ENCODE measurements at places on chromosomes 12 and 14. TPM values are rescaled to one million over a fixed set of nuclear protein-coding genes. Genes with fewer than 3 reads are reported as not detected.

The PTPN6 gene
- total RNA-seq: not detected

DNA sequence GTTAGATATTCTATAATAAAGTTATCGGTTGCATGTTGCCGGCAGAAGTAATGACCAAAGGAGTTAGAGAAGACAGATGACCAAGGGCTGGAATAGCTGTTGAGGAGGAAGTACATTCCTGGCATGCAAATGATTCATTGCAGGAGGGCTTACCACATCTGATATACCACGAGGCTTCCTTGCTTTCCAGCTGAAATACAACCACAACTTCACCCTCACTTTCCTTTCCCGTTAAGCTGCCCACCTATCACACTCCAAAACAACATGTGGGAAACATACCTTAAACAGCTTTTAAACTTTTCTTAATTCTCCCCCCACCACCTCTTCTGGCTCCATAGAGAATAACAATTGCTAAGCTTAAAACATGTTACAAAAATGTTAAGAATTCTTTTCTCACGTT, 594.1 kb downstream of the NRXN3 start:
- peak; percentile 3 for DNase-seq

GRCh38 chr12:72368719-72369422, 96.7 kb downstream of the TRHDE start:
- no peak for DNase-seq

DNA sequence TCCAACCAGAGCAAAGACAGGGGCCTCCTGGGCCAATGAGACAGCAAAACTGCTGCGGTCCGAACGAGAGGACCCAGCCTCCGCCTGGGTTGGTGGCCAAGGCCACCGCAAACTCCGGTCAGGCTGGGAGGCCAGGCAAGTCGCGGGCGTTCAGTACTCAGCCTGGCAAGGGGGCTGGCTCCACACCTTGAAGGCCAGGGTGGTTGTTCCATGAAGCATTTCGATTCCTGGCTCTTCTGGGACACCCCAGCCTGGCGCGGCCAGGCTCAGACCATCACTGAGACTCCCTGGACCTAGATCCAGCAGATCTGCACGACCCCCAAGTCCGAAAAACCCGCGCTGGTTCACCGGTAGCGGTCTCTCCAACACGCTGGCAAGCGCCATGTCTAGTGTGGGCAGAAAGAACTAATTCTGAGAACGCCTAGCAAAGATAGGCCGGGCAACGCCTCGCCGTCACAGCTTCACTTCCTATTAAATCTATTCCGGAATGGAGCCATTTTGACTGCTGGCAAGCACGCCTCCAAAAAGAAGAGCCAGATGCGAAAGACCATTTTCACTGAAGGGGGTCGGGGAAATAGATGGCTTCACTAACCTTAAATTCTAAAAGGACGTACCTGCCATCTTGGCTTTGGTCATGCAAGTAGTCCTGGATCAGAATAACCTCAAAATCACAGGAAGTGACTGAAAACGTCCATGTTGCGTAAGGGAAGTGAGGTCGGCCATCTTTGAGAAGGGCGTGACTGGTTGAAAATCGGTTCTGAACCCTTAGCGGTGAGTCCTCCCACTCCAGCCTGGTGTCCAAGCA, at the start of gene PSMB5:
Gene PSMB5 (minus strand): TSS at position 403 of the 805 bp plus-strand sequence. CDS start 19 bp downstream, at position 384.
- peak; percentile 96 for DNase-seq

GRCh38 chr12:6171409-6172015, 28.7 kb upstream of the CD9 start:
- DNase-seq: no peak

DNA sequence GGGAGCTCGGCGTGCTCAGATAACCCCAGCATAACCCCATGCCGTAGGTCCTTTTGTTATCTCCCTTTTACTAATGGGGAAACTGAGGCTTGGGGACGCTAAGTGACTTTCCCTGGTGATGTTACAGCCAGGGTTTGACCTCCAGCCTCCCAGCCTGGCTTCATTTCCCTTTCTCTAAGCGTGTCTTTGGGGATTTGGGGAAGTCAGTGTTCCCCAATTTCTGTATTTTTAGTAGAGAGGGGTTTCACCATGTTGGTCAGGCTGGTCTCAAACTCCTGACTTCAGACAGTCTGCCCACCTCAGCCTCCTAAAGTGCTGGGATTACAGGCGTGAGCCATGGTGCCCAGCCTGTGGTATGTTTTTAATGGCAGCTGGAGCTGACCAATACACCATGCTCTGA, 85.4 kb downstream of the PHETA1 start:
- no peak for DNase-seq

The OTX2 gene
- total RNA-seq: not detected

DNA sequence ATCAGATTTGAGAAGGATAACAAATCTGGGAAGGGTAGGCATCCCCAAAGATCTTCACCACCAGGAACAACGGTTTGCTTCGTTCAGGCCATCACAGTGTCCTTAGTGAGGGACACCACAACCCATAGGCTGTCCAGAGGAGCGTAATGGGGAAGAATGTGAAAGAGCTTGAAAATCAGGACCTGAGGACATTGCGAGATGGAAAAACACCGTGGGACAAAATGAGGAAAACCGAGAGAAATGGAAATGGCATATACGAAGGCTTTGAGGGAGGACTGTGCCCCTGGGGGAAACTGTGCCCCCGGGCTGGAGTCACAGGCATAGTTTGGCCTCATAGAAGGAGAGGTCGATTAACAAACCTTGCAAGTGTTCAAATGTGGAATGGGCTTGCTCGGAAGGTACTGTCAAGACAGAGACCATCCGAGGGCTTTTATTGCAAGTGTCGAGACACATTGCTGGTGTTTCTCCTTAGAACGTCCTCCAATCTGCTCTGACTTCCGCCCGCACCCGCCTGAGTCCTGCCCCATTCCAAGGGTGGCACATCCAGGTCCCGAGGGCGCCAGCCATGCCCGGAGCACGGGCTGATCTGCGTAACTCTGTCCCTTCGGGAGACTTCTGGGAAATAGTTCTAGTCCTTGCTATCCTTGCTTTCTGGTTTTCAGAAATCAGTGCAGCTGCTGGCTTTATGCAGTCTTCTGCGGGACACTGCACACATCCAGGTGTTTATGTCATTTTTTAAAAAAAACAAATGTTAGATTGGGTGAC, 885 bp upstream of the PALS1 start:
- no peak for DNase-seq

GRCh38 chr14:85533023-85533860, 3.3 kb downstream of the FLRT2 start:
- peak; percentile 92 for DNase-seq

The MFAP5 gene
- 220 TPM for total RNA-seq

DNA sequence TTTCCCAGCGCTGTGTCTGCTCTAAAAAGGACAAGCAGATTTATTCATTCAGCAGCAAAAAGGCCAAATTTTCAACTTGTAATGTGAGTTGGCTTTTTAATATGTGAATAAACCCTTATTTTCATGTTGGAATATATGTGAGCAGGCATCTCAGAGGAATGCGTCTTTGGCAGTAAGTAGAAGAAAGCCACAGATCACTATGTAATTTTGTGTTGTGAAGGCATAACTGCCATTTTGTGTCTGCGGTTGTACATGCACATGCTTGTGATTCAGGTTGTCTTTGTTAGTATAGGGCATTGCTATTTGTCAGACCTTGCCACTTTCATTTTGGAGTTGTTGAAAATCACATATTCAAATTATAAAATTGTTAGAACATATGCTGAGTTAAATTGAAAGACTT, 398.8 kb upstream of the RGS6 start:
- DNase-seq: peak; percentile 58

The SLC5A8 gene
- not detected for total RNA-seq

GRCh38 chr12:73833746-73834145, 703.9 kb upstream of the ATXN7L3B start:
- no peak for DNase-seq

DNA sequence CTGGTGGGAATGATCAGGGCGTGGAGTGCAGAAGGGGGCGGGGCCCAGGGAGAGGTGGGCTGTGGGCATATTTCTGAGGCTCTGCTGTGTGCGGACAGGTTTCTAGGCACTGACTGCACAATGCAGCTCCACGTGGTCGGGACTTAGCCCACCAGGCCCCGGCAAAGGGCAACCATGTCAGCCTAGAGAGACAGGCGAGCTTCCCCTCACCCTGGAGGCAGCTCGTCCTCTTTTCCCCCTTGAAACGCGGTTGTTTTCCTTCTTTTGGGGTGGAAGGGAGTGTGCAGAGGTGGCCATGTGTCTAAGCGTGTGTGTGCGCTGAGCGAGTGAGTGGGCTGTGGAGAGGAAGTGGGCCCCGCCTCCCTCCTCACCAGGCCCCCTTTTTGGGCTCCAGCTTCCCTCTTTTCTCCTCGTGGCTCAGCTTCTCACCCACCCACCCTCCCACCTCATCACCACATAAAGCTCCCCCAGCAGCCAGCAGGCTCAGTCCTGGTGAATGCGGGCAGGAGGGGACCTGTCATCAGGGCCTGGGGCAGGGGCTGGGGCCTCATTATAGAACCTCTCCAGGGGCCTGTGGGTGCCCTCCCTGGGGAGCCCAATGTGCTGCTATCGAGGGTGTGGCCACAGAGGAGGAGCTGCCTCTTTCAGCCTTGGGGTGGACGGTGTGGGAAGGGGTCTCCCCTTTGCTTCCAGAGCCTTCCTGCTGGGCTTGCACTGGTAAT, 22.0 kb downstream of the LRTM2 start:
- no peak for DNase-seq

GRCh38 chr14:68520637-68521556, 272.0 kb downstream of the ZFP36L1 start:
- no peak for DNase-seq

- peak; percentile 88 for DNase-seq
Observed at GRCh38 chr12:14416658-14417057, 51.2 kb downstream of the ATF7IP start.

DNA sequence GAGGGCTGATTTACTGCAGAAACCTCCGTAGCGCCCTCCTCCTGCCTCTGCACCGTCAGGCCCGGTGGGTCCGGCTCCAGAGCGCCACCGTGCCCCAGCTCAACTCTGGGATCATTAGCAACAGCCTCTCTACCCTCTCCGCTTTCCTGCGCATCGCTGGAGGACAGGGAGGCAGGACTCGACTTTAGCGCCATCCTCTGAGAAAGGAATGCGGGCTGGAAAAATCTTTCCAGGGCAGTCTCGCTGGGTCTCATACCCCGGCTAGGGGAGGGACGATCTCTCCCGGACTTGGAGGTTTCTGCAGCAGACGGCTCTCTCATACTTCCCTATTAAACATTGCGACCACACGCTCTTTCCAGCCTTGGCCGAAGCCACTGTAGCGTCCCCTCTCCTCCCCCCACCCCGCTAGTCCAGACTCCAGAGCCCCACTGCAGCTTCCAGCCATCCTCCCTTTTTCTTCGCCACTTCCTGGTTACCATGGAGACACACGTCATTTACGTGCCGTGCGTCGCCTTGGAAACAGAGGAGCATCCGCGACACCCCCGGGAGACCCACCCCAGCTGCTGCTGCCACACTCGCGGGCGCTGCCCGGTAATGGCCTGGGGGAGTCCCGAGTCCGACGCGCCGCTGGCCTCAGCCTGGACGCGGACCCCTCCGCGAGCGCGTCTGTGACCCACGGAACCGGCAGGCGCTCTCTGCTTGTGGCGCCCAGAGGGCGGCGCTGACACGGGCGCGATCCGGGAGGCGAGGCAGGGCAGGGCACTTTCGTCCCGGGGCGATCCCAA, at the start of gene CCDC184:
Gene CCDC184 (plus strand): TSS at position 554 of the 785 bp plus-strand sequence. CDS start 479 bp downstream, outside the sequence.
- peak; percentile 76 for DNase-seq

DNA sequence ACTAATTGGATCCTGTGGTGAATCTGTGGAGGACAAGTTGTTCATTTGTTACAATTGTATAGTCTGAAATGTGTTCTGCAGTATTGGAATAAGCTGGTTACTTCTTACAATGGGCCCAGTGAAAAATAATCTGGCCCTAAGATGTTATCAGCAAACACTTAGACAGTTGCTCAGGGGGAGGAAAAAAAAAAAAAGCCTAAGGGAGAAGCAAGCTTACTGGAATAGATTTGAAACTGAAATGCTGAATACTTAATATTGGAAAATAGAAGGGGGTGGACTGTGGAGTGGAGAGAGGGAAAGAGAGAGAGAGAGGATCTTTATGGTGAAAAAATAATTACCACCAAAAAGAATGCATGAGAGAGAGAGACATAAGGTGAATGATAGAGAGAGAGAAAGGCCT, 4.0 kb downstream of the FOXG1 start:
- no peak for DNase-seq

- DNase-seq: no peak
Observed at GRCh38 chr12:51962737-51963136, 11.2 kb downstream of the ACVR1B start.

The KRT86 gene
- total RNA-seq: not detected

DNA sequence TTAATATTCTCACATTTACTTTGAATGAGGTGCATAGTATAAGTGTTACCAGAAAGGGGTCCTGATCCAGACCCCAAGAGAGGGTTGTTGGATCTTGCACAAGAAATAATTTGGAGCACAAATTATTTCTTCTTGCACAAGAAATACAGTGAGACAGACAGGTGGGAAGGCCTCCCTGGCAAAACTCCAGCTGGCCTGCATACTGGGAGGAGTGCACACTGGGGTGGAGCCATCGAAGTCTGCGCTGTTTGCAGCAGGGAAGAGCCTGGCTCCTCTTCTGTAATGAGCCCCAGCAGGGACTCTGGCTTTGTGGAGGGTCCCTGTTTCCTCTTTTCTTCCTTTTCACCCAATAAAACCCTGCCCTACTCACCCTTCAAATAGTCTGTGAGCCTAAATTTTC, 141.6 kb downstream of the GLT1D1 start:
- no peak for DNase-seq

GRCh38 chr12:41333974-41334373, 145.9 kb downstream of the PDZRN4 start:
- DNase-seq: no peak

- no peak for DNase-seq
Observed at GRCh38 chr12:117559978-117560377, 198.6 kb upstream of the NOS1 start.

GRCh38 chr12:111529424-111530368, 69.4 kb downstream of the ATXN2 start:
- DNase-seq: peak; percentile 59

DNA sequence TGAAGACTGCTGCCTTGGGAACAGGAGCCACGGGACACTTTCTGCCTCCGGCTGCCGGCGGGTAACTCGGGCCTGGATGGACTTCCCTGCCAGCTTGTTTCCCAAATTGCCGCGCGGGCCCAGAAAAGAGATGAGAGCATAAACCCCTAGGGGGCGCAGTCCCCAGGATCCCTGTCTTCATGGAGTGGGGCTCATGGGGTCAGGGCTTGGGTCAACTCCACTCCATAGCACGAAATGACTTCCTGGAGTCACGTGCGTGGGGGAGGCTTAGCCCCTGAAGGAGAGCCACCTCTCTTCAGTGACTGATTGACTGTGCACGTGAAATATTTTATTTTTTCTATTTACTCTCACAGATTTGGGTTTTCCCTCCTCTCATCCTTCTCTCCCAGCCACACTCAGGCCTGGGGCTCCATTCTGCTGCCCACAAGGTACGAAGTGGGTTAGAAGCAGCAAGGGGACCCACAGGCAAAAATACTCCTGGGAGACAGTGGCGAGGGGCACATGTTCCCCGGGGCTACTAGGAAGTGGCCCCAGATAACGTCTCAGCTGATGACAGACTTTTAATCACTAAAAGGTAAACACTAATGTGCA, 10.0 kb downstream of the PGF start:
- peak; percentile 16 for DNase-seq

The CCDC196 gene
- total RNA-seq: not detected
